ENCODE measurements at places on chromosomes 7 and 10.

DNA sequence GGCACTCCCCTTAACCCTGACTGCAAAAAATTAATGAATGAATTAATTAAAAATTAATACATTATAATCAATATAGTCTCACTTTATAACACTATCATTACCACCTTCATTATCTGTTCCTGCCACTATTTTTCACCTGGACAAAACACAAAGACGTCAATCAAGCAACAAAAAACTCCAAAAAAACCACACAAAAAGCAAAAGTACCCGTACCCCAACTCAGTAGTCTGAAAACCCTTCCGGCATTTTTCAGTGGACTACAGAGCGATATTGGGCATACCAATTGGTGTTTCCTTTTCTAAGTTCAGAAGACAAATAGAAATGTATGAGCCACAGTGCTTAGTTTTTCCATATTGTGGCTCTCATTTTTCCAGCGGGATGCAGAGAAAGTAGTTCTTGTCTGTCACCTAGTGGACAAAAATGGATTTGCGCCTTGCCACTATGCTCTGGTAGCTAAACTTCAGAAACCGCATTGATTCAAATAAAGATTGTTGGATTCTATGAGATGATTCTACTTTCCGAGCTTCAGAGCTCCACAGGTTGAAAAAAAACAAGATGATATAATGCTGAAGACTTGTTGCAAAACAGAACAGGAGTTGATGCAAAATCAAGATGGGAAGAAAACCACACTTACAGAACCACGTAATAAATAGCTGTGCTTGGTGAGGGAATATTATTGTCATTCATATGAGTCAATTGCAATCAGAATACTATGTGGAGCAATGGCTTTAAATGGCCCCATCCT, 50.6 kb upstream of the ITGB1 start:
- peak; percentile 87 for DNase-seq

- DNase-seq, result no peak
Observed at GRCh38 chr10:62625484-62625883, 179.0 kb upstream of the ADO start.

- DNase-seq, result no peak
Observed at GRCh38 chr10:29277296-29277695, 11.6 kb upstream of the LYZL1 start.

- DNase-seq, result no peak
Observed at GRCh38 chr10:50431791-50432190, 180.5 kb upstream of the ASAH2 start.

DNA sequence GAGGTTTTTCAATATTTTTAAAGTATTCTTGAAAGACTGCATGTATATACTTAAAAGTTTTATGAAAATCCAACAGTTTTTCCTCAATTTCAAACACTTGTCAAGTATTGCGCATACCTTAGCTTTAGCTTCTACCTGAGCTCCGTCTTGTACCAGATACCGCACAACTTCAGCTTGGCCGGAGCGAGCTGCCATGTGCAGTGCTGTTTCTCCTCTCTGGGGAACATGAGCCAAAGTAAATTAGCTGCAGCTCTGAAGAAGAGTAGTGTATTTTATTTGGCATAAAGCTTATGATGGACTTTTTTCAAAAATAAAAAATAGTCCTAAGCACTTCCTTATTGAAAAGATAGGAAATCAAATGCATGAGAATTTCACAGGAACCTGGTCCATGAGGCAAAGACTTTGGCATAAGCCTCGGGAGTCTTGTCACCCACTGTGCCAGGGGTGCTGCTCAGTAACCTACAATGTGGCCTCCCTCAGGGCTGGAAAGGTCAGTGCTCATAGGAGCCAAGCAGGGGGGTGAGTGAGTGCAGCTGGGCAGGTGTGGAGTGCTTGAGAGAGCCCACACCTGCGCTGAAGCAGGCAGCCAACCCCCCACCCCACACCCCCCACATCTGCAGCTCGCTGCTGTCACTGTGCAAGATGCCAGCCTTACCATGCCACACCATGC, 189.5 kb downstream of the ANK3 start:
- DNase-seq, result peak; percentile 45

DNA sequence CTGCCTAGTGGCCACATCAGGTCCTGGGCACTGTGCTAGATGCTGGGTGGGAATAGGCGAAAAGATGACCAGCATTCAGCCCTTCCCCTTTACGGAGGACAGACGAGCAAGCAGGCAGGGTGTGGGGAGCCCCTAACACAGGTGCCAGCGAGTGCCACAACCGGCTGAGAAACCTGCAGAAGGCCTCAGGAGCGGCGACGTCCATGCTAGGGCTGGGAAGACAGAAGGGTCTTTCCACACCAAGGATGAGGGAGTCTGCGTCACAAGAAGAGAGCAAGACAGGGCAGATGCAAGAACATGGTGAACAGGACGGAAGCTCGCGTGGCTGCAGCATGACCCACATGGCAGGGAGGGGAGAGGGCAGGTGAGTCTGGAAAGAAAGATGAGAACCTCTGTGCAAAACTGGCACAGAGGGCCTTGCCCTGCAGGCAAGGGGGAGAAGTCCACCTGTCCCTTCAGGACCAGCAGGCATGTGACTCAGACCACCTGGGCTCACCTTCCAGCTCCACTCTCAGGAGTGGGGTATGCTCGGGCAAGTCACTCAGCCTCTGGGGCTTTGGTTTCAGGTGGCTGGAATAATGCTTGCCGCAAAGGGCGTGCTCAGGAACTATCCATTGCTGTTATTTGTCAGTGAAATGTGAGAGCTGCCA, 36.6 kb downstream of the KCNH2 start:
- DNase-seq, result no peak

All from cerebellar cortex (tissue), 1 donor.